ENCODE measurements at places on chromosomes 16 and 17.
A peak's percentile ranks its signal among the peaks of the same experiment; 100 is the strongest.

- peak; percentile 58 for DNase-seq
Observed at GRCh38 chr17:48472411-48473281, 42.6 kb upstream of the SKAP1 start.

DNA sequence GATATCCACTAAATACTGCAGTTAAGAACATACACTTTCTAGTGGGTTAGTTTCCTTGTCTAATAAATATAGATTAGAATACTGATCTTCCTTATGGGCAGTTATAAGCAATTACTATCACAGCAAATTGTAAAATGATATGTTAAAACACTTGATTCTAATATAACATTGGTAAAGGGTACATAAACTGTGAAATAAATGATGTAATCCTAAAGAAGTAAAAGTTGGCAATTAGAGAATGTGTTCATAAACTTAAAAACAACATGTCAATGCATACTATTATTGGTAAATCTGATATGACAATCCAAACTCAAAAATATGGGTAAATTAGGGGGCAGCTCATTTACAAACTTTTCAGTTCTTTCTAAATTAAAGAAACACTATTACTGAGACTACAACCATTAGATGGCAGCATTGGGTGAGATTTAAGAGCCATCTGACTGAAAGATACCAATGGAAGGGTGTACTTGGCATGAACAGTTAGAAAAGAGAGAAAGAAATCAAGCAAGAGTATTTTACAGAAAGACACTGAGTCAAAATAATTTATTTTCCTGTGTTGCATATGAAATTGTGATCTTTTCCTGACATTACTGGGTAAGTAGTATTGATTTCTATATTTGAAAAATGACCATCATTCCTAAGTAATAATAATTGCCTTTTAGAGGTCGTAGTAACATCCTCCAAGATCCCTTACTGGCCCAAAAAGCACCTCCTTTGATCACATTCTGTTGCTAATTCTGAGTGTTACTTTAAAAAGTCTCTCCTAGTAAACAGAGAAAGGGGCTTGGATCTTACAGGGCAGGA, 119.6 kb downstream of the SPAG9 start:
- DNase-seq: peak; percentile 31

GRCh38 chr17:48622857-48623256, 3.3 kb downstream of the HOXB9 start:
- DNase-seq: no peak

DNA sequence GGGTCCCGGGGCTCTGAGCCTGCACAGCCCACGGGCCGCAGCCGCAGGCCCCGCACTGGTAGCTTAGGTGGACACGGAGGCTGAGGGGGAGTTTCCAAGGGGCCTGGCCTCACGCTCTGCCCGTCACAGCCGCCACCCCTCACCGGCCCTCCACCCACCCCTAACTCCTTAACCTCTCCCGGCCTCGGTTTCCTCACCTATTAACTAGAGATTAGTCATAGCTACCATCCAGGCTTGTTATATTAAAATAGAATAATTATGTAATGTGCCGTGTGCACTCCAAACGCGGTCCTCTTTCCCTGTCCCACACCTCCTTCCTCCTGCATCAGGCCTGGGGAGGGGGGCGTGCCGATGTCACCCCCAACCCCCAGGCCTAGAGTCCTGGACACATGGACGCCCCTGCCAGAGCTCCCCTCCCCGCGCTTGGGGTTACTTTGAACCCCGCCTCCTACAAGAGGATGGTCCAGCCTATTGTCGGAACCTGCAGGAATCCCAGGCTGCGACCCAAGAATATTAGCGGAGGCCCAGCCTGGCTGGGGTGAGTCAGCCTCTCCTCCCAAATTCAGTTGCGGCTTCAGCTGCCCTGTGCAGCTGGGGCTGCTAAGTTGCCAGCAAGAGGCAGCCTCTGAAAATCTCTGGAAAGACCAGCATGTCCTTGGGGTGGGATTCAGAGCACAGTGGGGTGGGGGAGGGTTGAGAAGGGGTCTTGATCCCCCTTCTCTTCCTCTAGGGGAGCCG, 17.3 kb downstream of the SOCS3 start:
- peak; percentile 86 for DNase-seq

- DNase-seq: no peak
Observed at GRCh38 chr17:77098884-77099545, 41.8 kb upstream of the SEC14L1 start.

- no peak for DNase-seq
Observed at GRCh38 chr16:3998793-3999478, 117.3 kb downstream of the ADCY9 start.

DNA sequence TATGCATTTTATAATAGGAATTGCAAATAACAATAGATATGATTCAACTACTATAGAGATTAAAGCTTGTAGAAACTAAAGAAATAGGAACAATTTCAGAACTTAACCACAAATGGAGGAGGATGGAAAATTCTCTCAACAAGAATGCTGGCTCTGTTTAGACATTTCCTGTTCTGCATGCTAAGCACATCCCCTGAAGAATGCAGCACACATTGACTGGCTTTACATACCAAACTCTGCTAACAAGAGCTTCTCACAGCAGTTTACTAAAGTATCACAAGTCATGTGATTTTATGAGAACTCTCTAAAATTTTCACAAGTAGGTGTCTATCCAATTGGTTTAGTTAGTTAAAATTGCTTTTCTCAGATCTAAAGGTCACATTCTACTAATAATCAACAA, 85.2 kb downstream of the SPAG9 start:
- DNase-seq: no peak

DNA sequence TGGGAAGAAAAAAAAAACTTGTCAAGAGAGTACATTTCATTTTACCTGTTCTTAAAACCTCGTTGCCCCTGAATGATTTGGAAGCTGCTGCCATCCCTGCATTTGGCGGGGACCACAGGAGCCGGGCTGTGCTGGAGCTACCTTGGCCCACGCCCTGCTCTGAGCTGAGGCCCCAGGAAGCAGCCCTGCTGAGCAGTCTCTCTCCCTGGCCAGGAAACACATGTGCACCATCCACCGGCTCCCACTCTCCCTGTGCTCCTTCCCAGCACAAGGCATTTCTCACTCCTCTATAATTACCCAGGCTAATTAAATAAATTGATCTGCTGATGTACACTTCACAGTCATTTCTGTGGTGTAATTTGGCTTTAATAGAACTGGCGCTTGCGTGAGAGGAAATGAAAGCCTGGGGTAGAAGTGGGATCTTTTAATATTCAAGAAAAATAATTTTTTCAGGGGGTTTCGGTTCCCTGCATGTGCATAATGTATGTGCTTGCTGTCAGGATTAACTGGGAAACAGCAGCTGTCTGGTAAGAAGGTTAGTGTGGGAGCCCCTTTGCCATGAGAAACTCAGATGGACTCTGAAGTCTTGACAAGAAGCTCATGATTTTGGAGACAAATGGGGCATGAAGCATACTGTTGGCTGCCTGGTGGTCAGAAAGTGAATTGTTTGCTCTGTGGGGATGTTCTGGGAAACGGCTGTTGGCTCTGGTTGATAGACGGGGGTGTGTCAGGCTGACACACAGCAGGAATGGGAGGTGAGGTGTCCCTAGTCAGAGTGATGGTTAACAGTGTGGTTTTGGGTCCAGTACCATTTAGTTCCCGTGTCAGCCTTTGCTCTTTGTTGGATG, 252.3 kb upstream of the EEF2KMT start:
- DNase-seq: no peak

GRCh38 chr16:3696425-3697218, 20.7 kb downstream of the TRAP1 start:
- no peak for DNase-seq

- DNase-seq: peak; percentile 82
Observed at GRCh38 chr17:1491443-1492248, 840 bp downstream of the MYO1C start.

GRCh38 chr17:49980703-49981197, 11.8 kb downstream of the DLX4 start:
- DNase-seq: no peak

DNA sequence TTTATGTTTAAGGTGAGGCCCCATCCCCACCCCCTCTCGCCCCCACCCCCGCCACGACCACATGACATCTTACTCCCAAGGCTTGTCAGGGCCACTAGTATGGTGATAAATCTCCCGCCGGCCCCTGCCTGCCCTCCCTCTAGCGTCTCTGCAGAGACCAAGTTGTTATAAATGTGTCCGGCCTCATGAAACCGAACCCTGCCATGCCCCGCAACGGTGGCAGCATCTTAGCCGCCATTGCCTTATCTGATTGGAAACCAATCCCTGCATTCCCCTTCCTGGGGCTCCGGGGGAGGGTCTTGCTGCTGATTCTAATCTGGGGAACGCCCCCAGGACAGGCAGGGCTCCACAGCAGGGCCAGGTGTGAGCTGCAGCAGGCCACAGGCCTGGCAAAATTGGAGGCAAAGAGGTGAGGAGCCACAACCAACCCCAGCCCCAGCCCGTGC, 352.4 kb downstream of the C16orf95 start:
- no peak for DNase-seq

- no peak for DNase-seq
Observed at GRCh38 chr16:49127103-49127502, 154.5 kb downstream of the CBLN1 start.

DNA sequence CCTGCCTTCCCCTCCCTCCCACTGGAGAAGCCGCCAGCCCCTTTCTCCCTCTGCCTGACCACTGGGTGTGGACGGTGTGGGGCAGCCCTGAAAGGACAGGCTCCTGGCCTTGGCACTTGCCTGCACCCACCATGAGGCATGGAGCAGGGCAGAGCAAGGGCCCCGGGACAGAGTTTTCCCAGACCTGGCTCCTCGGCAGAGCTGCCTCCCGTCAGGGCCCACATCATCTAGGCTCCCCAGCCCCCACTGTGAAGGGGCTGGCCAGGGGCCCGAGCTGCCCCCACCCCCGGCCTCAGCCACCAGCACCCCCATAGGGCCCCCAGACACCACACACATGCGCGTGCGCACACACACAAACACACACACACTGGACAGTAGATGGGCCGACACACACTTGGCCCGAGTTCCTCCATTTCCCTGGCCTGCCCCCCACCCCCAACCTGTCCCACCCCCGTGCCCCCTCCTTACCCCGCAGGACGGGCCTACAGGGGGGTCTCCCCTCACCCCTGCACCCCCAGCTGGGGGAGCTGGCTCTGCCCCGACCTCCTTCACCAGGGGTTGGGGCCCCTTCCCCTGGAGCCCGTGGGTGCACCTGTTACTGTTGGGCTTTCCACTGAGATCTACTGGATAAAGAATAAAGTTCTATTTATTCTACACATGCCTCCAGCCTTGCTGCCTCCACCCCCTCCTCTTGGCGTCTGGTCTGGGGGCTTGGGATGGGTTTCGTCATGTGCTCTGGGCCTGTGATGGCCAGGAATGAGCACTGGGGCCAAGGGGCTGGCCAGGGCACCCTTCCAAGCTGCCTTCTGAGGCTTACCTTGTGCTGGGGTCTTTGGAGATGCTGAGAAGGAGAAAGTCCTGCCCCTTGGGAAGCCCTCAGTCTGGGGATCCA, 7.3 kb downstream of the GJD3 start:
- no peak for DNase-seq

DNA sequence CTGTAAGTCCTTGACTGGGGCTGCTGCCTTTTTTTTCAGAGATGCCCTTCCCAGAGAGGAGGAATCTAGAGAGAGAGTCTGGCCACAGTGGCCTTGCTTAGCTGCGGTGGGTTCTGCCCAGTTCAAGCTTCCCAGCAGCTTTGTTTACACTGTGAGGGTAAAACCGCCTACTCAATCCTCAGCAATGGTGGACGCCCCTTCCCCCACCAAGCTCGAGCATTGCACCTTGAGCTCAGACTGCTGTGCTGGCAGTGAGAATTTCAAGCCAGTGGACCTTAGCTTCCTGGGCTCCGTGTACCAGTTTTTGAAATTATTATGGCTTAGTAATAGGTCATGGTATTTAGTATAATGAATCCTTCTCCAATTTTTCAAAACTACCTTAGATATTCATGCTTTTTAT, 395.4 kb downstream of the NPIPA7 start:
- no peak for DNase-seq

GRCh38 chr17:60169921-60170817, 20.4 kb downstream of the CA4 start:
- no peak for DNase-seq

DNA sequence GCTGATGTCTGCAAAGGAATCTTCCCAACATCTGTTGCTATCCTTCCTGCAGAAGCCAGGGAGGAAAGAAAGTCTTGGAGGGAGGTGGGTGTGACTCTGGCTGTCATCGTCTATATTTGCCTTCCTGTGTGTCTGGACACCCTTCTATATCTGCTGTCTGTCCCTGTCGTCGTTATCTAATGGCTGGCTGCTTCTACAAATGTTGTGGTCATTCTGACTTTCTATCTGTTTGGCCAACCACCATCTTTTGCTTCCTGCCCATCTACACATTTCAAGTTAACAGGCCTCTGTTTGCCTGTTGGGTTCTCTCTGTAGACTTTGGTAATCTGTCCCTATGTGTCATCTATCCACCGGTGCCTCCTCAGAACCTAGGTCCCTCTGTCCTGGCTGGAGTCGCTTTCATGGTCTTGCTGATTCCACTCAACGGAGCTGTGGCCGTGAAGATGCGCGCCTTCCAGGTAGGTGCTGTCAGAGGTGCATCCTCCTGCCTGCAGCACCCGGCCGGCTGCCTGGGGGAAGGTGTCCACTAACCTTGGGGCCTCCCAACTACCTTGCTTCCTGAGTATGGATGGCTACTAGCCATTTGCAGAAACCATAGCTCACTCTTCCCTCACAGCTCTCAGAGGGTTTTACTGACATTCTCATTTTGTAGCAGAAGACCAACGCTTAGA, 30.2 kb downstream of the ABCC3 start:
- DNase-seq: no peak

DNA sequence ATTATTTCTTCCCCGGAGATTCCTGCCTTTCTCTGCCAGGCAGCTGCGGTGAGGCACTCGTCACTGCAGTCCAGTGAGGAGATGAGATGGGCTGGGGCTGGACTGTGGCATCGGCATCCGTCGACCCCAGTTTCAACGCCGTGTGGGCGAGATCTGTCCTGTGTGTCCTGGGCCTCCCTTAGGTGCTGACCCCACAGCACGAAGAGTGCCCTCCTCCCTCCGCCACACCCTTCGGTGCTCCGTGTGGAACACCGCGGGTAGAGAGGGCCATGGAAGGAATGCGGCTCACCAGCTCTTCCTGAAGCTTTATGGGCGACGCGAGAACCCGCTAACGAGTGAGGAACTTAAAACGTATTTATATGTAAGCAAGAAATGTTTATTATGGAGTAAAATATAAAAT, 17.6 kb downstream of the ACSF3 start:
- DNase-seq: no peak

DNA sequence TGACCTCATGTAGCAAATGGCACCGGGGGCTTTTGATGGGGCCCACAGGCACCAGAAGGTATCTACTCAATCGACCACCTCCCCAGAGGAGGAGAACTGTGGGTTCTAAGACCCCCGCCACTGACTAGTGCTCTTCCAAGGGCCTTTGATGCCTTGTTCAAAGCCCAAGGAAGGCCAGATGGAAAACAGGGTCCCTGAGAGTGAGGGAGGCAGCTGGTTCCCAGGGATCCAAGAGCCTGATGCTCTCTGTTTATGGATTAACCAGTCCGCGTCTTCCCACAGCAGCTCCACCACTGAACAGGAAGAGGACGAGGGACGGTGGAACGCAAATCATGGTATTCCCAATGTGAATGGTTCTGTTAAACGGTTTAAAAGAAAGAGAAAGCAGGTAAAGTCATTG, 7.6 kb downstream of the PHB1 start:
- DNase-seq: no peak
